T-helper 2 cell (primary cell): ENCODE measurements at places on chromosomes 16 and 17.

- DNase-seq: no peak
These were observed 205.5 kb upstream of the CDH11 start for GRCh38 chr16:65327346-65327745.

DNA sequence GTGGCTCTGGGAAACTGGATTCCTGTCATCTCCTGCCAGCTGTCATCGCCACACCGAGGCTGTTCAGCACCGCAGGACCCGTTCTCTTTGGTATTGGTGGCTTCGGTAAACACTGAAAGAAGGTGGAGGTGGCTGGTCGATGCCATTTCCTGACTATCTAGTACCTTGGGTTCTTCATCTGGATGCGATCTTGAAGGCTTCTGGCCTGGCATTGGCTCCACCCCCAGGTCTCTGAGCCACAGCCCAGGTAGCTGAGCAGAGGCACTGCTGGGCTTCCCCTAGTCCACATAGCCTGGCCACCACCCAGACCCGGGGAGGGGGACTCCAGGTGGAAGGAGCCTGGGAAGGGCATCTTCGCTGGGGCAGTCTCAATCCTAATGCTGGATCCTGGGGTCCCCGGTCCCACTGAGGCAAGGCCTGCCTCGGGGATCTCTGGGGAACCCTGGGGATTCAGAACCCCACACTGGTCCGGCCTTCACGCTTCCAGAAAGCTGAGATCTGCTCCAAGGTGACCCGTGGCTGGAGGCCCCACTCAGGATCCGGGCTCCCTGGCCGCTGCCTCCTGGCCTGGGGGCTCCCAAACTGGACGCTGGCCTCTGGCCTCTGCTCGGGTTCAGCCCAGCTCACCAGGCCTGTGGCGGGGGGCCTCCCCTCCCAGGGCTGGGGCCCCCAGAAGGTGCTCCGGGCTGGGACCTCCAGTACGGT is 1.8 kb downstream of the C16orf54 start:
- no peak for DNase-seq

- no peak for DNase-seq
These were observed 298.8 kb upstream of the MAF start for GRCh38 chr16:79899316-79899715.

DNA sequence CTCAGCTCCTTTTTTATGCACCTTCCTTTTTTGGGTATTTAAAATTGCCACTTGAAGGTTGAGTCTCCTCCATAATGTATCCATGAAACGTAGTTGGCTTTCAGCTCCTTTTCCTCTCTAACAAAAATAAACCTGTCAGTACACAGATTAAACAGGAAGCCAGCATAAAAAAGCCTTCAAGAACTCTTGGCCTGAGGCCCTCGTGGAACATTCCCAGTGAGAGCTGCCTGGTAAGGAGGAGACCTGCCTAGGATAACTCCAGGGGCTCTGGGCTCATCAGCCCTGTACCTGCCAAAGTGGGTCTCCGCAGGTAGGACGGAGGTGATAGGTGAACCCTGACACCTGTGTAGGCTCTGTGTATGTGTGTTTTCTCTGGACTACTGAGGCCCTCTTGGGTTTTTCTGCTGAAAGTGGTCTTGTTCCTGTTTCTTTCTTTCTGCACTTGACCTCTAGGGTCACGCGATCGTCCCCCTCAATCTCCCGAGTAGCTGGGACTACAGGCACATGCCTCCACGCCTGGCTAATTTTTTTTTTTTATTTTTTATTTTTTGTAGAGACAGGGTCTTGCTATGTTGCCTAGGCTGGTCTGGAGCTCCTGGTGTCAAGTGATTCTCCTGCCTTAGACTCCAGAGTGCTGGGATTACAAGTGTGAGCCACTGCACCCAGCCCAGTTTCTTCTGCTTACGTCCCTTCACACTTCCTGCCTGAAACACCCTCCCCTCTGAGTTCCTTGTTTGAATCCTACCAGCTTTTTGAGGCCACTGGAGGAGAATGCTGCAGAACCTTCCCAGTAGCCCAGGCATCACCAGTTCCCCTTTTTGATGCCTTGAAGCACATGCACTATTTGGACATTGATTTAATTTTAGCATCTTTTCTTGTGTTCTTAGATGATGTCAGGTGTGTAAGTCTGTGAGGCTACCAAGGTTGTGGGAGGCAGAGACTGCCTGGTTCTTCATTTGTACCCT is 9.8 kb downstream of the PGS1 start:
- DNase-seq: no peak

GRCh38 chr17:59671386-59671785 is 35.8 kb downstream of the PTRH2 start:
- no peak for DNase-seq

DNA sequence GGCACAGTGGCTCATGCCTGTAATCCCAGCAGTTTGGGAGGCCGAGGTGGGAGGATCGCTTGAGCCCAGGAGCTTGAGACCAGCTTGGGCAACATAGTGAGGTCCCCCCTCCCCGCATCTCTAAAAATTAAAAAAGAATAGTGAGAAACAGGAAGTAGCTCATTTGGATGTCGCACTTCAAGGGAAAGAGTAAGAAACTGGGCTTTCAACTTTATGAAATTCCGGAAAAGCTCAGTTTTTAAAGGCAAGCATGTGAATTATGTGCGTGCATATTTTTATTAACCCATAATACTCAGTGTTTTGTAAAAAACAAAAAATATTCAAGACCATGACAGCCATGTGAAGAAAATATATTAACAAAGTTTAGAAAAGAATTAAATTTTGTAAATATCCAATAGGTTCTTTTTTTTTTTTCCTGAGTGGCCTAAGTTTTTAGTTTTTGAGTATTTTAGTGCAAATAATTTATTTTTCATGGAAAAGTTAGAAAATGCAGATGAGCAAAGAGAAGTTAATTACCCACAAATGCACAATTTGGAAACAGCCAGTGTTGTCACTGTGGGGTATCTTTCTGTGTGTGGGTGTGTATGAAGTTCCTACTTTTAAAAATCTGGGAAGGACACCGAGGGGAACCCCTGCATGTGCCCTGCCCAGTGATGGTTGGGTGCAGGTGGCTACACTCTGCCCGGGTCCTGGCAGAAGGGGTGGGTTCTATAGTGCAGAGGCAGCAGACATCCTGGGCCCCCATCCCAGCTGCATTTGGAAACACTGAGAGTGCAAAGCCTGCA is 40.0 kb downstream of the CIBAR2 start:
- no peak for DNase-seq

- no peak for DNase-seq
These were observed 490.3 kb upstream of the GOT2 start for GRCh38 chr16:59224401-59224800.

- no peak for DNase-seq
These were observed 6.1 kb upstream of the RNF157 start for GRCh38 chr17:76246080-76247066.

DNA sequence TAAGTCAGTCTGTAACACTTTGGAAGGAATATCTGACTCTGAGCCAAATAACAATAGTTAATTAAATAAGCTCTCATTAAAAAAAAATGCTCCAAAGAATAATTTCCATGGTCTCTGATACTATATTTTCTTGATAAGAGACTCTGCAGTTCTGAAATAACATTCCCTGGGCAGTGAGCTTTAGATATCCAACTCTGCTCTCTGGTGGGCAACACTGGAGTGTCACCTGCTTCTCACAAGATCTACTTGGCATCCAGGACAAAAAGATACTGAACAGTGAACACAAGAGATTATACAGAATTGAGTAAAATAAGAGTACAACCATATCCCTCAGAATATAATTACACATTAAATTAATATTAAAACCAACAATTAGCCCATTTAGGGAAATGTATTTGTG is 13.7 kb downstream of the BLMH start:
- DNase-seq: no peak

- DNase-seq: no peak
These were observed 118.2 kb downstream of the MGAT5B start for GRCh38 chr17:76986365-76986764.

DNA sequence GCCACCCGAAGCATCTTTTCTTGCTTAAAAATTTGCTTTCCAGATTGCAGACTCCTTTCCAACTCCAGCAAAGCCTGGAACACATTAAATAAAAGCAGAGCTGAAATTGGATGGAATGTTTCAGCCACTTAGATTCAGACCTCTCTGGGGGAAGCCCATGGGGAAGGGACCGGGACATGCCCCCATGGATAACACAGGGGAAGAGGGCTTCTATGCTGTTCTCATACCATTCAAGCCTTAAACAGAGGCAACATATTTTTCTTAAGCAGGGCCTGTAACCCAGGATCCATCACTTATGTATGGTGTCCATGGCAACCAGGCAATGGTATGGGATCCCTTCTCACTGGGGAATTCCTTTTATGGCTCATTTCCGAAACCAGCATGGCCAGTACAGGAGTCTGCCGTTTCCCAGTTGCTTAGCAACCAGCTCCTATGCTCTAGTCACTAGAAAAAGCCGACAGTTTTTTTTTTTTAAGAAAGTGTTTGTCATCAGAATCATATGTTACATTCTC is 62.0 kb upstream of the MARCHF10 start:
- DNase-seq: no peak

- DNase-seq: peak; percentile 17
These were observed 100.8 kb upstream of the CORO6 start for GRCh38 chr17:29723278-29724047.

DNA sequence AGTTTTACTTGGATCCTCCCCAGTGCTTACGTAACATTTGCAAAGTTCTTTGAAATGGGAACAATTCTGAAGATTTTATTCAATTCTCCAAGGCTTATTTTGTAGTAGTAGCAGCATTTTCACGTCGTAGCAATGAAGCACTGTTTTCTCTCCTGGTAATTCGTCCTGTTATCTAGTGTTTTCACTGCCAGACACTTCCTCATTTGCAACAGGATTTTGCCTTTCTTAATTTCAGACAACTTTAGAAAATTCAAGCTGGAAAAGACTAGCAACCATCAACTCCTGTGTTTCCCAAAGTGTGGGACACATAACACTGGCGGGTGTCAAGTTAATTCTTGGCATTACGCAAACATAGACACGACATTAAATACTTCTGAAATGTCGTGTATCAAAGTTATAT is 131.6 kb downstream of the CHD9NB start:
- DNase-seq: no peak

DNA sequence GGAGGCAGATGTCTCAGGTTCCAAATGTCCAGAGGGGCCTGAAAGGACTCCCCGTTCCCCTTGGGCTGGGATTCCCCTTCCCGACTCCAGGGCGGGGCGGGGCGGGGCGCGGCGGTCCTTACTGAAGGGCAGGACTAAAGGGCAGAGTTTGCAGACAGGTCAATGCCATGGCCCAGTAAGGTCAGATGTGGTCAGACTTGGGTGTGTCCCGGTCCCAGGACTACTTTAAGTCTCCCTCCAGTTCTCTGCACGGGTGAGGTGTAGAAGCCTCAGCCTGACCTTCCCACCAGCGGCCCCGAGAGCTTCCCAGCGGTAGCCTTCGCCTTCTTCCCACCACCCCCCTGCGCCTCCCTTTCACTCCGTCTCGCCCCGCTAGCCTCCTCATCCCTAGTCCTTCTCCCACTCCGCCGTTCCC is 532 bp downstream of the KDM6B start:
- DNase-seq: peak; percentile 62

- DNase-seq: no peak
These were observed 174.3 kb upstream of the CHMP6 start for GRCh38 chr17:80817321-80817845.

GRCh38 chr16:30030011-30030685 is 923 bp downstream of the TLCD3B start:
- DNase-seq: no peak

GRCh38 chr17:58232707-58233156 is 5.7 kb upstream of the LPO start:
- no peak for DNase-seq

- no peak for DNase-seq
These were observed at the start of gene PRSS21 for GRCh38 chr16:2816751-2817339. Gene PRSS21 (plus strand): TSS chr16:2817237. CDS start chr16:2817269, 32 bp downstream.

DNA sequence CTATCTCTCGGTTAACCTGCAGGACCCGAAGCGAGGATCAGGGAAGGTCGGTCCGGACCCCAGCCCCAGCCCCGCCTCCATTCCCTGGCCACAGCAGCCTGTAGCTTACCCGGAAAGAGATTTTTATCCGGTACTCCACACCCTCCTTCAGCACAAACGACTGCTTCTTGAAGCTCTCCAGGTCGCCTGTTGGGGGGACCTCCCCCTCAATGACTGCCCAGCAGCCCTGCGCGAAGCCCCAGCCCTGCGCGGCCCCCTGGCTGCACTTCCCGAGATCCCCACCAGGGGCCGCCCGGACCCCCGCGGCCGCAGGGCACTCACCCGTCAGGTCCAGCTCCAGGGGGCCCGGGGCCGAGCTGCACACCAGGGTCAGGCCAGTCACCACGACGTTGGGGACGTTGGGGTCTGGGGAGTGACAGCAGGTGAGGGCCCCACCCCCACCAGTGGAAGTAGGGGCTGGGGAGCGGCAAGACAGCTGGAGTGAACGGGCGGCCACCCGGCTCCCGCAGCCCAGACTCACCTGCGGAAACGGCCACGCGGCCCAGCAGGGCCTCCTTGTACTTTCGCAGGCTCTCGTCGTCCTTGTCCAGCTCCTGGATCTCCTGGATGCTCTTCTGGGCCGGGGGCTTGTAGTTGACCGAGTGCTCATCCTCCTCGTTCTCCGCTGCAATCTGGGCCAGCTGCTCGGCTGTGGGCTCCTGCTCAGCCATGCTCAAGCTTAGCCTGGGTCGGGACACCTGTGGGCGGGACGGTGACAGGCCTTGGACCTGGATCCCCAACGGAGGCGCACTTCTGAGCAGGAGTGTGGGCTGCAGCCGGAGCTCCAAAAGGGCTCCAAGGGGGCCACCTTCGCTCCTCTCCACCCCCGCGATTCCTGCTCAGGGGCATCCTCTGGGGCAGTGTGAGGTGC is 1.7 kb downstream of the ARHGDIA start:
- no peak for DNase-seq

- peak; percentile 51 for DNase-seq
These were observed 510.7 kb downstream of the MAF start for GRCh38 chr16:79089735-79090284.

- DNase-seq: no peak
These were observed 306.4 kb downstream of the WWOX start for GRCh38 chr16:78405833-78406232.

GRCh38 chr17:17198281-17198680 is 7.9 kb downstream of the PLD6 start:
- no peak for DNase-seq

DNA sequence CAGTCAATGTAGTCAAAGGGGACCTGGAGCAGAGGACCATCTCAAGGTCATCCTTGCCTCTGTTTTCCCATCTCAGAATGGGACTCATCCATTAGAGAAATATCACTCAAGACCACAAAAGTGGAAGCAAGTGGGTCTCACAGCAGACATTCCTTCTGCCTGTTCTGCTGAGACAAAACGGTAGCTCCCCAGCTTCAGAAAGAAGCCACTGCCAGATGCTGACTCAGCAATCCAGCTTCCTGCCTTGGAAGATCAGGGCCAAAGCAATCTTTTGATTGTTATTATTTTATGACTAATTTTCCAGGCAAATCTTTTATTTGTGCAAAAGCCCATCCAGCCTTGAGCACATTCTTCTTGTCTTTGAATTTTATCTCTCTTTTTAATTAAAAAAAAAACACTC is 86.8 kb downstream of the CCT6B start:
- no peak for DNase-seq

GRCh38 chr17:51045621-51046020 is 75.0 kb downstream of the SPAG9 start:
- no peak for DNase-seq

GRCh38 chr16:25270577-25270976 is 12.9 kb upstream of the ZKSCAN2 start:
- no peak for DNase-seq

- DNase-seq: no peak
These were observed 113.2 kb downstream of the SOX9 start for GRCh38 chr17:72233986-72234385.
